ENCODE measurements at places on chromosomes 12 and 14. TPM values are rescaled to one million over a fixed set of nuclear protein-coding genes. Genes with fewer than 3 reads are reported as not detected.

GYS2 gene
- total RNA-seq = not detected

LBHD2 gene
- not detected for total RNA-seq

NUMB gene
- total RNA-seq = 16.7 TPM

C3AR1 gene
- total RNA-seq = 1.9 TPM

CCDC60 gene
- total RNA-seq = not detected

PIWIL1 gene
- total RNA-seq = not detected

SNW1 gene
- 82.1 TPM for total RNA-seq

NKX2-8 gene
- total RNA-seq = not detected

Data from HT1080 (cell line).